ENCODE measurements at places on chromosomes 4 and X. TPM values are rescaled to one million over a fixed set of nuclear protein-coding genes. Genes with fewer than 3 reads are reported as not detected.

GRCh38 chrX:139881572-139881971 is 51.3 kb downstream of the ATP11C start:
- H3K27ac ChIP-seq = peak overlapping the region; percentile 91
- peaks cover 85% of the 10 kb centered on the region for H3K4me1 ChIP-seq
- DNase-seq = peak; percentile 62
- peak overlapping the region; percentile 77 for H3K4me3 ChIP-seq

DNA sequence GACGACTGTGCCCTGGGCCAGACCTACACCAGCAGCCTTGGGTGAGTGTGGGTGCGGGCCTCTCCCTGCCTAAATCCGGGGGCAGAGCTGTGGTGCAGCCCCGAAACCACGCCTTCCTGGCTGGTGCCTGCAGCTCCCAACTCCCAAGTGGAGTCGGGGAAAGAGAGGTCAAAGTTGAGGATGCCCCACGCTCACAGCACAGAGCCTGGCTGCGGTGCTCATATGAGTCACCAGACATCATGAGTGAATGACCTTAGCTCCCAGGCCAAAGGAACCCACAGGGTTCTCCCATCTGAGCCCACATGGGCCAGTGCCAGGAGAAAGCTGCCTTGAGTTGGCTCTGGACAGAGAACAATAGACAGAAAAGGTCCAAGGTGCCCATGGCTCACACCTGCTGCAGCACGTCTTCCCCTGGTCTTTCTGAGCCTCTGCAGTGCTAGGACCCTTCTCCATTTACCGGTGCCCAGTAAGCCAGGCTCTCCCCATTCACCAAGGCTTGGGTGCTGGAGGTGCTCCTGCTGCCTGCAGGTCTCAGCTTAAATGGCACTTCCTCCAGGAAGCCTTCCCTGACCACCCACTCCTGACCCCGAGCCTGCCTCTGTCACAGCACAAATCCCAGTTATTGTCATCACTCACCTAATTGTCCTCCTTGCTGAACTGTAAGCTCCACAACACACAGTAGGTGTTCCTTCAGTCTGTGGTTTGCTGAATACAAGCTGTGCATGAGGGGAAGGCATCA is 224.2 kb downstream of the AFAP1 start:
- no peak for DNase-seq
- no peaks in the 10 kb centered on the region for H3K36me3 ChIP-seq
- no peak overlapping the region for H3K27ac ChIP-seq
- 0 out of 2 replicates have a peak, but pooled peaks cover 5% of the 10 kb centered on the region for H3K4me1 ChIP-seq
- no peak overlapping the region for H3K4me3 ChIP-seq

DNA sequence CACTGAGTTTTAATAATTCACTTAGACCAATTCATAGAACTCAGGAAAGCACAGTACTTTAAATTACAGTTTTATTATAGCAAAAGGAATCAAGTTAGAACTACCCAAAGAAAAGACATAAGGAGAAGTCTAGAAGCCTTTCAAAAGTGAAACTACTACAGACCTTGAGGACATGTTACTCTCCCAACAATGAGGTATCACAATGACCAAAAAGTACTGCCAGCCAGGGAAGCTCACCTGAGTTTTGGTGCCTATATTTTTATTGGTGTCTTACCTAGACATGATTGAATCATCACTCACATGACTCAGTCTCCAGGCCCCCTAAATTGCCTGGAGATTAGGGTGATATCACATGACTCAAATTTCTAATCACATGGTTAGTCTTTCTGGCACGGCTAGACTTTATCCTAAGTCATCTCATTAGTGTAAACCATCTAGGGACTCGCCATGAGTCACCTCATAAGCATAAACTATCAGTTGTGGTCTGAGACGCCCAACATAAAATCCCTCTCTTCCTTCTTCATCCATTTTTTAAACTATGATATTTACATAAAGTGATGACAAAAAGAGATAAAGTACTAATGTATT is 372.3 kb downstream of the TMA16 start:
- H3K4me1 ChIP-seq = no peaks in the 10 kb centered on the region
- H3K27me3 ChIP-seq = no peaks in the 10 kb centered on the region
- DNase-seq = no peak
- H3K27ac ChIP-seq = no peak overlapping the region

PAGE2B gene
- total RNA-seq = not detected

Measured in HFFc6 (cell line).